ENCODE measurements at places on chromosomes 5 and 9.

DNA sequence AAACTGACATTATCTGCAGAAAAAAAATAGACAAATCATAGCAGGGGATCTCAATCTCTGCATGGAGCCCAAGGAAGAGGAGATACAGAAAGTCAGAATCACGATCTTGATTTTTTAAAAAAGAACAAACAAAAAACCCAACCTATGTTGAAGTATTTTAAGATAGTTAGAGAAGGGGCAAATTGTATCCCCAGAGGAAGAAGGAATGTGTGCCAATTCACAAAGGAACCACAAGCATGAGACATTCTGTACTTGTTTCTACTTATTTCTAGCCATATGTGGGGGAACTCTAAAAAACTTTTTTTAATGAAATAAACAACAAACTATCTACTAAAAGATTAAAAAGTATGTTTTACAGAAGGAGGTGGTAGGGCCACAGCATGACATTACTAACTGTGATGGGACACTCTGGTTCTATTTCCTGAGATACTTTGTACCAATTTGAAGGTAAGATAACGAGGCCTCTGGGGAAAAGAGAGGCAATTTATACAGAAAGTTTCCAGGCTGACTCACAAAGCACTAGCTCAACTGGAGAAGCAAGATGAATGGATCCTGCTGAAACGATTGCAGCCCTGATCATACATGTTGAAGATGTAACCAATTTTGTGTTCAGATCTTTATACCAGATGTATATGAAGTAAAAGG, 22.5 kb downstream of the RANBP3L start:
- no peak for DNase-seq

DNA sequence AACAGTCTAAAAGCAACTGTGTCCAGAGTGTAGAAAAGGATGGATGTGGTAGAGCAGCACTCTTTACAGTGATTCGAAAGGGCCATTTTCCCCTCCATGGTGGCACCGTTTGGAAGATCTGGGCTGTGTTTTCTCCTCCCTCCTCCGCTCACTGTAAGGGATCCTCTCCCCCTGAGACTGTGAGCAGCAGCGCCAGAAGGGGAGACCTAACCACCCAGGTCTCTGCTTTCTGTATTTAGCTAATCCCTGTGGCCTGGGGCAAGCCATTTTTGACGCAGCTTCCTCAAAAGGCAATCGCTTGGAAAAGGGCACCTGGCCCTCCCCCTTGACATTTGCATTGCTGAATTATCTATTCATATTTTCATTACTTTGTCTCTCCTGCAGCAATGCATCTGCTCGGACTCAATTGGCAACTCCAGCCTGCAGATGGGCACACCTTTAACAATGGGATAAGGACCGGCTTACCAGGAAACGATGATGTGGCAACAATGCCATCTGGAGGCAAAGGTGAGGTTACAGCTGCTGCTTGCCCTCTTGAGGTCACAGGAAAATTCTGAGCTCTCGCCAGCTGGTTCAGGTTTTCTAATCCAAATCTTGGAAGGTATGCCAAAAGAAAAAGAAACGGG, 244.3 kb upstream of the WWC1 start:
- no peak for DNase-seq

GRCh38 chr9:14451949-14452348, 138.0 kb upstream of the NFIB start:
- DNase-seq = no peak

DNA sequence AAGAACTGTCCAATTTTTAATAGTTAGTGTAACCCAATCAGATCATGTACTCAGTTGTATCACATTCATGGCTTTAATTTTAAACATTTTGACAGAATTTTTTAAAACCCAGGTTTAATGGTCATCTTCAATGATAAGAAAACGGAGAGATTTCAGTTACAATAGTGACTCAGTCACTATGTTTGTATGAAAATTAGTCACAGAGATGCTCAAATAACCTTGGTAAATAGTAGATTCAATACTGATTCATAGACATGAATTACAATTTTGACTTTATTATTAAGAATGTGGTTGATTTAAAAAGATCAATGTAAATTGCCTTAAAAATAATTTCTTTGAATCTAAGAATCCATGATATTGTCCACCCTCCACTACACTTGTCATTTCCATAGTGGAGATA, 64.6 kb upstream of the TYRP1 start:
- DNase-seq = no peak

DNA sequence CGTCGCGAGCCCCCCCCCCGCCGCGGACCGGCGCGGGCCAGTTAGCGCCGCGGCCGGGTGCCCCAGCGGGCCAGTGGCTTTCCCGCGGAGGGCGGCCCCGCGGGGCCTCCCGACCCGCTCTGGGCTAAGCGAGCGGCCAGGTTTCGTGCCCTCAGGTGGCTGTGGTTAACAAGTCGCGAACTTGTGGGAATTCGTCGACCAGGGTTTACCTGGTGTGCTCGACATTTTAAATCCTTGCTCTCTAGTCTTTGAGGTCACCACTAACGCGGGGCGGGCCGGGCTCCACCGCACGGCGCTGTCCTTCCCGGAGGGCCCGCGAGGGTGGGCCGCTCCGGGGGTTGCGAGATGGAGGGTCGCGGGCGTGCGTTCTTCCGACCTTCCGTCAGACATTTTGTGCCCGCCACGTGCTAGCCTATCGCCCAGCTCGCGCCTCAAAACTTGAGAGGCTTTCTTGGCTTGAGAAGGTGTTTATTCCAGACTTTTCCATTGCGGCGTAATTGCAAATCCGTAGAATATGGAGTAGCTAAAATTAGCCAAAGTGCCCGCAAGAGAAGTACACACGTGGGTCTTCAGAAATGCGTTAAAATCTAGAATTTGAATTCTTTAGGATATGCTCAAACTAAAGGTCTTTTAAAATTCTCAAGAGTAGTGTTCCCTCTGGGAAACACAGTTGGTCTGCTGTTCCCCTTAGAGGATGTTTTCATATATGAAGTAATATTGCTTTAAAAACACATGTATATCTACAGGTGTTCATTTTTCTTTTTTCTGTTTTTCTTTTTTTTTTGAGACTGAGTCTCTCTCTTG, 2.1 kb downstream of the ANP32B start:
- no peak for DNase-seq

Data from NCI-H446 (cell line).